Activated CD8-positive, alpha-beta memory T cell treated with anti-CD3 and anti-CD28 coated beads, Interleukin-2, amount 50 U/mL, for 4 hours (primary cell): ENCODE measurements at places on chromosomes 7 and 10.

GRCh38 chr7:112395893-112396292 is 54.4 kb upstream of the IFRD1 start:
- no peak for DNase-seq

DNA sequence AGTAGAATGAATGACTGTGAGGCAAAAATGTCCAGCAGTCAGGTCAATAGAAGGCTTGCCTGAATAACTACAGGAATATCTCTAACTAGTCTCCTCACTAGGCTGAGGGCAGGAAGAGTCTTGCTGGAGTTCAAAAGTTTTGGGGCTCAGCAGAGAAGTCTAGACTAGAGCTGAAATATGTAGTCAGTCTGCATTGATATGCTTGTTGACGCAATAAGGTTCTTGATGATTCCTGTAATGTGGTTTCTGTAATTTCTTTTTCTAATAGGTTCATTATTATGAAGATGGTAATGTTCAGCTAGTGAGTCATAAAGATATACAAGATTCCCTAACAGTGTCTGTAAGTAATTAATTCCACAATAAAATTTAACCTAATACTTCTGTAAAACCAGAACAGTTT is 41.5 kb upstream of the ST7 start:
- no peak for DNase-seq

- peak; percentile 14 for DNase-seq
These were observed 453.1 kb downstream of the SORCS1 start for GRCh38 chr10:106711313-106711906.

DNA sequence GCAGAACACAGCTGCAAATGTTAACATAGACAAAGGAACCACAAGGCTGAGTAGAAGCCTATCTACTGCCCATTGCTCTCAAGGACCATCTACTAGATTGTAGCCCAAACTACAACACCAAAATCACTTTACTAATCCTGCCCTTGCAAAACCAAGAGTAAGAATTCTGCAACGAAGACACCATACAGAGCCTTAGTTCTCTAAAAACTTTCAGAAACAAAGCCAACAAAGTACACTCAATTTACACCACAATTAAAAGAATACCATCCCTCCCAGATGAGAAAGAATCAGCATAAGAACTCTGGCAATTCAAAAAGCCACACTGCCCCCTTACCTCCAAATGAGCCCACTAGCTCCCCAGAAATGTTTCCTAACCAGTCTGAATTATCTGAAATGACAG is 294.3 kb downstream of the CTNNA3 start:
- DNase-seq = no peak

GRCh38 chr7:102120666-102121195 is 165.9 kb upstream of the SH2B2 start:
- DNase-seq = no peak

DNA sequence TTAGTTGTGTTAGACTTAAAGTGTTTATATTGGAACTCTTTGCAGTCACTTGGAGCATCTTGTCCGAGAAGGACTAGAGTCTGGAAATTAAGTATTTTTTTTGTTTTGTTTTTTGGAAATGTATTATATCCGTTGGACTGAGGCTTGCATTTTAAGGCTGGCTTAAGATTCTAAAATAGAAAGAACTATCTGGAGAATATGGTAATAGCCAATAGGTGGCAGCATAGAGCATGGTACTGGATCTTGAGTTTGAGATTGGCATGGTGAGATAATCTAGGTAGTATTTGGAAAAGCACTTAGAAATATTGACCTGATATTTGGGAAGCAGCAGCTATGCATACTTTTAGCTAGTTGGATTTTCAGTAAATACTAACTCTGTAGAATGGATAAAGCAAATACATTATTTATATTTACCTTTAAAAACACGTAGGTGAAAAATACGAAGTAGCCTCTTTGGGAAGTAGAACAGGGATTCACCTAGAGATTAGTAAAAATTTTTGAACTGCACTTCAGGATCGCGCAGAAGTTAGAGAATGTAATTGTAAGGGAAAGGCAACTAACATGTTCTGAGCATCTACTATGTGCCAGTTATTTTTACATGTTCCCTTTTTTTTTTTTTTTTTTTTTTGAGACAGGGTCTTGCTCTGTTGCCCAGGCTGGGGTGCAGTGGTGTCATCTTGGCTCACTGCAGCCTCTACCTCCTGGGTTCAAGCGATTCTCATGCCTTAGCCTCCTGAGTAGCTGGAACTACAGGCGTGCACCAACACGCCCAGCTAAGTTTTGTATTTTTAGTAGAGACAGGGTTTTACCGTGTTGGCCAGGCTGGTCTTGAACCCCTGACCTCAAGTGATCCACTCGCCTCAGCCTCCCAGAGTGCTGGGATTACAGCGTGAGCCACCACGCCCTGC is 78.6 kb downstream of the LCOR start:
- no peak for DNase-seq

- DNase-seq = no peak
These were observed 110.1 kb downstream of the PLCE1 start for GRCh38 chr10:94103801-94104221.

DNA sequence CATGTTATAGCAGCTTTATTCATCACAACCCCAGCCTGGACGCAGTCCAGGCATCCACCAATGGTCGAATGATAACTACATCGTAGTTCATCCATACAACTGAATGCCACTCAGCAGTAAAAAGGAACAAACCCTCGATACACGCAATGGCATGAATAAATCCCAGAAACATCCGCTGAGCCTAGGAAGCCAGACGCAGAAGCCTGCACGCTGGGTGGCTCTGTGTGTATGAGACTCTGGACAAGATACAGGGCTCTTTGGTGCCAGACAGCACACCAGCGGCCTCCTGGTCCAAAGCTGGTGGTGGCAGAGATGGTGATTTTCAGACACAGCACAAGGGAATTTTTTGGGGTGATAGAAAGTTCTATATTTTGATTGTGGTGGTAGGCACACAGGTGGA is 10.0 kb upstream of the CRYGN start:
- DNase-seq = no peak

DNA sequence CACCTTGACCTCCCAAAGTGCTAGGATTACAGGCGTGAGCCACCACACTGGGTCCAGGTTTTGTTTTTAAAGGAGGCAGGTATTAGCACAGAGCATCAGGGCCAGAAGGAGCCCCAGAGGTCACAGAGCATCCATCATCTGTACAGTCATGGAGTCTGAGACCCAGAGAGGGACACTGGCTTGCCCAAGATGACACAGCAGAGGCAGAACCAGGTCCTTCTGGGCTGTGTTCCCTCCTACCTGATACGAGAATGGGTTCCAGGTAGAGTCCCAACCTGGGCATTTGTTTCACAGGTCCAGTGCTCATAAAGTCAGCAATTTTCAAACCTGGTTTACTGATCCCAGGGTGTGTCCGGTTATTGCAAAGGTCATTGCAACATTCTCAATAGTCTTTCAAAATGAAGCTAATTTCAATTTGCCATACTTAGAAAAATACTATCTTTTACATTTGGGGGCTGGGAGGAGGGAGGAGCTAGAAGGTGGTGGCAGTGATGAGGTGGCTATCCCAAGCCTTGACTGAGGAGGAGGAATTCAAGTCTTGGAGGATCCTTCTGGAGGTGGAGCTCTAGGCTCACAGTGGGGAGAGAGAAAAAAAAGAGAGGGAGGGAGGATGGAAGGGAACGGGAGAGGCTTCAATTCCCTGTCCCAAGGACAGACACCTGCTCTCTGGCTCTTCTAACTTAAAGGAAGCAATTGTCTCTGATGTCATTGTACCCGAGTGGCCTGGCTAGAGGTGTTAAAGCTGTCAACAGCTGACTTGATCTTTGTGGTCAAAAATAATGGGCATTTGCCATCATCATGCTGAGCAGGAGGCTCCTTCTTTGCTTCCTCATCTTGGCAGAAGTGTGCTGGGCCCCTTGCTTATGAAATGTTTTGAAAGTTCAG is 8.1 kb downstream of the MXI1 start:
- DNase-seq = no peak

DNA sequence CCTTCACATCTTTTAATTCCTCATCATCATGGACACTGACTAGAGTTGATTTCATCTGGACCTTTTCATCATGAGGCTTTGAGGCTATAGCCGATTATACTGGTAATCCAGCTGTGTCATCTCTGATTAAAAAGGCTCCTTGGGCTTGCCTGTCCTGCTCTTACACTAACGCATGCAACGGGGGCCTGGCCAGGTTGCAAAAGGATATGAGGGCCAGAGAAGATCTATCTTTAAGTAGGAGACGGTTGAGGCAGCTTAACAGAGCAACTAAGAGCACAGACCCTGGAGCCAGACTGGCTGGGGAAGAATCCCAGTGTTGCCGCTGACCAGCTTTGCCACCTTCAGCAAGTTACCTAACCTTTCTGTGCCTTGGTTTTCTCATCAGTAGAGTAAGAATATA is 211.5 kb downstream of the PTEN start:
- DNase-seq = no peak

DNA sequence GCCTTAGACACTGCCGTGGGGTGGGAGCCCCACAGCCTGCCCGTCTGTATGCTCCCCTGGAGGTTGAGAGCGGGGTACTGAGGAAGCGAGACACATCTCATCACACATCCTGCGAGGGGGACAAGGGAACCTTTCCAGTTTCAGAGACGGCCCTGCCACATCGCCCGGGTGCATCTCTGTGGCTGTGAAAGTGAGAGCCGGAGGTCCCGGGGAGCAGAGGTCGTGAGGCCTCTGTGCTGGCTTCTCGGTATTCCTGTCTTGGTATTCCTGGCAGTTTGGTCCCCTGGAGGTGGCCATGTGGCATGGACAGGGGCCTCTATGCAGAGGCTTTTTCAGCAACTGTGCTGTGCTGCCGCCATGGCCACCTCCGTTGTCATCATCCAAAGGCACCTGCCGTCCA is 30.8 kb upstream of the UNCX start:
- DNase-seq = no peak

DNA sequence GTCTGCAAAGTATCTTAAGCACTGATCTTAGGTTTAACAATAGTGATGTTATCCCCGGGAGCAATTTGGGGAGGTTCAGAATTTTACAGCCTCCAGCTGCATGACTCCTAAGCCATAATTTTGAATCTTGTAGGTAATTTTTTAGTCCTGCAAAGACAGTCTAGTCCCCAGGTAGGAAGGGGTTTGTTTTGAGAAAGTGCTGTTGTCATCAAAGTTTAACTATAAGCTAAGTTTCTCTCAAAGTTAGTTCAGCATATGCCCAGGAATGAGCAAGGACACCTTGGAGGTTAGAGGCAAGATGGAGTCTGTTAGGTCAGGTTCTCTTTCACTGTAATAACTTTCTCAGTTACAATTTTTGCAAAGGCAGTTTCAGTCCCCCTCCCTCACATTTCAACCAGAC is 79.0 kb upstream of the LRGUK start:
- DNase-seq = no peak

DNA sequence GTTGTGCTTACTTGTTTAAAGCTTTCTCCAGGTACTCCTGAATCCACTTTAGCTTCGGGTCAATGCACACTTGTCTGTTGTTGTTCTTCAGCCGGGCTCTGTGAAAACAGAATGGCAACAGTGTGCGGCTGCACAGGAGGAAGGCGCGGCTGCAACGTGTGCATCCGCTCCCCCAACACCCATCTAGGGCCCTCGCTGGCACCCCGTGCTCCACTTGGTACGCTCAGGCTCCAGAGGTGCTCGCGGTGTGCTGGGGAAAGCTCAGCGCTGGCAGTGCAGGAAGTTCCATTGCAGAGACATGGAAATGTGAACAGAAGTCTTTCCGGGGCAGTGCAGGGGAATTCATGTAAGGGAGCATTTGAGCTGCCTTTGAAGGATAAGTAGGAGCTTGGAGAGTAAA is 6.3 kb downstream of the CXCL12 start:
- no peak for DNase-seq

- DNase-seq = no peak
These were observed 1.3 kb downstream of the IFIT2 start for GRCh38 chr10:89303161-89303560.

DNA sequence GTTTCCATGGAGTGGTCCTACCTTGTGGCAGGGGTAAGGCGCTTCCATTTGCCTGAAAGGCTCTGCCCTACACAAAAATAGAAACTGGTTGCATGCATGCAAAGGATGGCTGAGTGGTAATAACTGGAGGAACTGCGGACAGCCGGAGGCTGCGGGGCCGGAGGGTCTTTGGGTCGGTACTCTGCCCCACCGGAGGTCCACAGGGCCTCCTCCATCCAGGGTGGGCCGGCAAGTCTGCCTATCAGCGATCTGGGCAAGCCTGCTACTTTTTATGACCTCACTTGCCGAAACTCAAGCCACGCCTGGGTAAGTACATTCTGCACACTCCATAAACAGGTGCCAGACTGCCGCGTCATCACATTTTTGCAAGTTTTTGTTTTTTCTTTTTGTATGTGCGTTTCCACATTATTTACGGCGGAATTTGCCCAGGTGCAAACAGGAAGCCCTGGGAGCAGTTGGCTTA is 30.0 kb downstream of the TACC2 start:
- no peak for DNase-seq

DNA sequence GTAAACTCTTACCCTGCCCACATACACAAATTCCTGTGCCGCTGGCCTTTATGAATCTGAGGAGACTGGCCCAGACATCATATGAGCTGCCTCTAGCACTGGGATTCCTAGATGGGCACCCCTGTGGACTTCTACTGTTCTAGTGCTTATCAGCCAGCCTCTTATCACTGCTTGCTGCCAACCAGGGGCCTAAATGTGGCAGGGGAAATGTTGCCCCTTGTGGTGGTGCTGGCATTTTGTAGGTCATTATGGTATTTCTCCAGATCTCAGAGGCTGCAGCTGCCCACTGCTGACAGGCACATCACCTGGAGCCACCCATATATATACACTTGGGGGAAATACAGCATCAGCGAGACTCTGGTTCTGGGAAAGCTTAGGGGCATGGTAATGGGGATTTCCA is 5.4 kb downstream of the SFR1 start:
- DNase-seq = no peak

DNA sequence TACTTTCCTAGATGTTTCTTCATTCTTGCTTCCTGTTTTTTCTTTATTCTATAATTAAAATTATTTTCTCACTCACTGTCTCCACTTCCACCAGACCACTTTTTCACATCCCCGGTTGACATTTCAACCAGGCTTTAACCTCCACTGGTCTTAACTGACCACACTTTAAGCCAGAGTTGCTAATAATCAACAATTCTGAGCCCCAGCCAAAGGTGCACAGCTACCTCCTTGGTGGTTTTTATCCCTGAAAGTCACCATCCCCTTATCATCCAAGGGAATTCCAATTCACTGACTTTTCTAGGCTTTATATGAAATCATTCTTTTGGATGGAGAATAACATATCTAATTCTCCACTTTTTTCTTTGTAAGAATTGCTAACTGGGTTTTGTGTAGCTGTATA is 138.9 kb downstream of the FRMD4A start:
- DNase-seq = no peak

- DNase-seq = no peak
These were observed 495.7 kb downstream of the GALNT17 start for GRCh38 chr7:71627651-71628050.

DNA sequence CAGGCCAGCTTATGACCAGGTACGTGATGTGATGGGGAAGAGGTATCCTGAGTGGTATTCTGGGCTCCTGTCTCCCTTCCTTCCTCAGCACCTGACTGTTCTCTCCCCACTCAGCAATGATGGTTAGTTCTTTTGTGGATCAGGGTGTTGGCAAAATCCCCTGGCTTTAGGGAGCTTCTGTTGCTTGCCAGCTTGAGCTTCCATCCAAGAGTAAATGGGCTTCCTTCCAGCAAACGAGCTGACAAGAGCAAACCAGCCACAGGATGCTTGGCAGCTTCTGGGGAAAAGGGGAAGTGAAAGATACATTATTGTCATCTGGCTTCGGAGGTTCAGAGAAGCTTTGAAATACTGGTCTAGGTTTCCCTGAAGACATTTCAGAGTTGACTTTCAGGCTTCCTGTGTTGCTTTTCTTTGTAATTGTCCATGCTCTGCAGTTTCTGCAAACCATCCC is 5.2 kb downstream of the DUSP5 start:
- no peak for DNase-seq
